NCI-H1417 (cell line): ENCODE measurements at places on chromosomes 13 and 19.

GRCh38 chr19:39516270-39516669, 1.3 kb downstream of the SELENOV start:
- no peak for DNase-seq

DNA sequence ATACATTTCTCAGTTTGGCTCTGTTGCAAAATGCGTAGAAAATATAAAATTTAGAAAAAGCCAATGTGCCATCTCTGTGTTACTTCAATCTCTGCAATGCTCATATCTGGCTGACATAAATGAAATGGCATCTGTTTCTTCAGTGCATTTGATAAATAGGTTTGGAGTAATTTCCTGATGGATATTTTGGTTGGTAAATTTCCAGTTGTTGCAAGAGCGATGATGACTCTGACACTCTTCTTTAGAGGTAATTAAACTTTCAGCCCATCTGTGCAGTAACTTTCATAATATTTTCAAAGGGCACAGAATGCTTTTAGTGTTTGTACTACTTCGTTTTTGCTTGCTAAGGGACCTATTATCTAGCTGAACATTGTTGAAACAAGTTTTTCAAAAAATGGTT, 1286.4 kb downstream of the PCDH9 start:
- DNase-seq, result no peak

DNA sequence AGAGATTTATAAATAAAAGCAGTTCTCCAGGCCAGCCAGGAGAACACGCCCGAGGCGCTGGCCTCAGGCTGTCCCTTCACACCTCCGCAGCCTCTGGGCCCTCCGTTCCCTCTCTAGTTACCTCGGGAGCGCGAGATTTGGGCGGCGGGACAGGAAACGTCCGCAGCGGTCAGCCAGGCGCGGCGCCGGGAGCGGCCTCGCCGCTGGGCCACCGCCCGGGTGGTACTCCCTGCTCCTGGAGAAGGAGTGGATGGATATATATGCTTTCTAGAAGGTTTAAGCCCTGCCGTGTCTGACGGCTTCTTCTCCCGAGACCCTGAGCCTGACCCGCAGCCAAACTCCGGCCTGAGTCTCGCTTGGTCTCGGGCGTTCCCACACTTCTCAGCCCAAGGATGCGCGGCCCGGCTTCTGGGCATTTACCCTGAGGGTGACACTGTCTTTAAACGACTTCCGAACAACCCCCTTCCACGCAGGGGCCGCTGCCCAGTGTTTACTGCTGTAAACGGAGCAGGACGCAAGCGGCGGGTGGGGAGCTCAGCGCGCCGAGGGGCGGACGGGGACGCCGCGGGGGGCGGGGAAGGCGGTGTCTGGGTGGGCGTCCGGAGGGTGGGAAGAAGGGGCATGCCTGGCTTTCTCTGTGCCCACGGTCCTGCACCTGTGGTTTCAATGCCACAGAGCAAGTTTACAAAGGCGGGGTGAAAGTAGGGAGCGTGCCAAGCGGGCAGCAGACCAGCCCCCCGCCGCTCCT, 2.0 kb upstream of the ZIC2 start:
- peak; percentile 90 for DNase-seq

GRCh38 chr13:93499991-93500390, 273.4 kb downstream of the GPC6 start:
- DNase-seq, result no peak
